ENCODE measurements at places on chromosomes 2 and 18. TPM values are rescaled to one million over a fixed set of nuclear protein-coding genes. Genes with fewer than 3 reads are reported as not detected.

FBLN7 gene
- total RNA-seq, result 2.1 TPM

CPSF3 gene
- total RNA-seq, result 14.7 TPM

UPP2 gene
- not detected for total RNA-seq

SLC19A3 gene
- not detected for total RNA-seq

TUBA4B gene
- not detected for total RNA-seq

CTAGE1 gene
- total RNA-seq, result not detected

TMEM247 gene
- not detected for total RNA-seq

CCT7 gene
- total RNA-seq, result 93.1 TPM

NEU4 gene
- 2.9 TPM for total RNA-seq

UNC80 gene
- not detected for total RNA-seq

EMILIN1 gene
- total RNA-seq, result 0.11 TPM

MFSD6 gene
- total RNA-seq, result 50.6 TPM

VIT gene
- total RNA-seq, result not detected

KCNG2 gene
- not detected for total RNA-seq

IL37 gene
- not detected for total RNA-seq

C2orf15 gene
- total RNA-seq, result 1.8 TPM

RTTN gene
- 21.9 TPM for total RNA-seq

SAG gene
- 0.05 TPM for total RNA-seq

MEMO1 gene
- total RNA-seq, result 32.7 TPM

CDK15 gene
- not detected for total RNA-seq

ME2 gene
- total RNA-seq, result 17.3 TPM

TTN gene
- 23.3 TPM for total RNA-seq

TPO gene
- total RNA-seq, result not detected

LTBP1 gene
- total RNA-seq, result not detected

SKOR2 gene
- not detected for total RNA-seq

TSPYL6 gene
- not detected for total RNA-seq

HRH4 gene
- total RNA-seq, result not detected

RESP18 gene
- not detected for total RNA-seq

CCDC85A gene
- total RNA-seq, result not detected

ABCB11 gene
- not detected for total RNA-seq

IL1F10 gene
- total RNA-seq, result not detected

TMEM163 gene
- 0.19 TPM for total RNA-seq

SERPINB3 gene
- not detected for total RNA-seq

HOXD13 gene
- total RNA-seq, result not detected

ELOA2 gene
- not detected for total RNA-seq

EPHA4 gene
- total RNA-seq, result 65.5 TPM

UGT1A4 gene
- total RNA-seq, result not detected

TLX2 gene
- total RNA-seq, result not detected

CXCR4 gene
- 2,188 TPM for total RNA-seq

SLC4A5 gene
- total RNA-seq, result 8.0 TPM

TMEM37 gene
- total RNA-seq, result not detected

FAM237A gene
- total RNA-seq, result not detected
